ENCODE measurements at places on chromosomes 7 and 10.

DNA sequence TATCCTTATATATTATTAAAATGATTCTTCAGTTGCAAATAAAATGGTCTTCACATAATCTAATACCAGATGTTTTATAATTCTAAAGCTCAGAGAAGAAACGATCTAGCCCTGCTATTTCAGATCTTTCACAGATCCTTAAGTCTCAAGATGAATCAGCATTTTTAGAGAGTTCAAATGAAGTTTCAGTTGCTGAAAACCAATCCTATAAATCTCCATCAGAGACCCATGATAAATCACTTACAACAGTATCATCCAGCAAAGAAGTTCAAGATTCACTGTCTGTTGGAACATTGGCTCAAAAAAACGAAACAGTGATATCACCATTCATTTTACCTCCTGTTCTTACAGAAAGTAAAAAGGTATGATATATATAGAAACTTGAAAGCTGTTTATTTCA is 137.0 kb downstream of the CCDC7 start:
- DNase-seq = no peak

GRCh38 chr7:98252425-98253054 is 508 bp upstream of the TECPR1 start:
- DNase-seq = no peak

DNA sequence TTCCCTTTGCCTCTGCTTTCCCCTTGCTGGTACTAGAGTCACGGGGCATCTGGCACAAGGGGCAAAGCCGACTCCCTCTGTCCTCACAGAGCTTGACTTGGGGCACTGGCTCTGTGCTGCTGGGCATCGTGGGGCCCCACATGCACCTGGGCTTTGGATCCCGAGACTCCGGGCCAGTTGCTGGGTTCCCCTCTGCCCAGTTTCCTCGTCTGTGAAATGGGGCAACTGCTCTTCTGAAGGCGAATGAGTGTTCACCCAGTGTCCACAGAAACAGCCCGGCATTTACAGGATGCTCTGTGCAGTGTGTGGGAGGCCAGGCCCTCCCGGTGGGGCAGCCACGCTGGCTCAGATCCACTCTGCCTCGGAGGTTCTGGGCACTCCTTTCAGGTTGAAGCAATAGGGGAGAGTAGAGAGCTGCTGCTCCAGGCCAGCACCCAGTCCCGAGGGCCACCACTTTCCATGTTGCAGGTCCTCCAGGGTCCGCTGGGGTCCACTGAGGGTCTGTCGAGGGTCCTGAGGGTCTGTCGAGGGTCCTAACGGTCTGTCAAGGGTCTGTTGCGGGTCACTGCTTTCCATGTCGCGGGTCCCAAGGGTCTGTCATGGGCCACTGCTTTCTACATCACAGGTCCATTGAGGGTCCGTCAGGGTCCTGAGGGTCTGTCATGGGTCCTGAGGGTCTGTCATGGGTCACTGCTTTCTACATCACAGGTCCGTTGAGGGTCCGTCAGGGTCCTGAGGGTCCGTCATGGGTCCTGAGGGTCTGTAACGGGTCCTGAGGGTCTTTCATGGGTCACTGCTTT is 103.6 kb downstream of the VIPR2 start:
- DNase-seq = no peak

- DNase-seq = no peak
Observed at GRCh38 chr7:23469150-23469960, 936 bp downstream of the IGF2BP3 start.

GRCh38 chr7:16232273-16232672 is 189.1 kb downstream of the CRPPA start:
- no peak for DNase-seq

Data from NCI-H1417 treated with DMSO at 0.1 percent for 48 hours (cell line).